Globus pallidus (tissue), 1 donor: ENCODE measurements at places on chromosomes 3 and 15.
A peak's percentile ranks its signal among the peaks of the same experiment; 100 is the strongest.

DNA sequence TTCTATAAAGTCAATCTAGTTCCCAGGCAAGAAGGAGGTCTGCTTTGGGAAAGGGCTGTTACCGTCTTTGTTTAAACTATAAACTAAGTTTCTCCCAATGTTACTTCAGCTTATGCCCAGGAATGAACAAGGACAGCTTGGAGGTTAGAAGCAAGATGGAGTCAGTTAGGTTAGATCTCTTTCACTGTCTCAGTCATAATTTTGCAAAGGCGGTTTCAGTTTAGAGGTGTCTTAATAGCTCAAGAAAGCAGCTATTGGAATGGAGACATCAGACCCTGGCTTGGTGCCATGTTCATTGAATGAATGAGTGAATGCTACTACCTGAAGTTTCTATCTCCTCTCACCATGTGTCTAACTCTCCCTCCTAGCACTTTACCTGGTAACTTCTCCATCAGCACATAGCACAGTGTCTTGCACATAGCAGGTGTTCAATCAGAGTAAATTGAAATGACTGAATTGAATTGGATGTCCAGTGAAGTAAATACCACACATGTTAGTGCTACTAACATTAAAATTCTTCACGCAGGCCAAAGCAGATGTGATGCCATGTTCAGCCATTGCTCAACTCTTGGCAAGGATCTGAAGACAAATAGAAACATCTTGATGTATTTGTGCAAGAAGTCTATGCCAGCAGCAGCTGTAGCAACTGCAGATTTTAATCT is 28.2 kb downstream of the CLEC3B start:
- no peak for DNase-seq

DNA sequence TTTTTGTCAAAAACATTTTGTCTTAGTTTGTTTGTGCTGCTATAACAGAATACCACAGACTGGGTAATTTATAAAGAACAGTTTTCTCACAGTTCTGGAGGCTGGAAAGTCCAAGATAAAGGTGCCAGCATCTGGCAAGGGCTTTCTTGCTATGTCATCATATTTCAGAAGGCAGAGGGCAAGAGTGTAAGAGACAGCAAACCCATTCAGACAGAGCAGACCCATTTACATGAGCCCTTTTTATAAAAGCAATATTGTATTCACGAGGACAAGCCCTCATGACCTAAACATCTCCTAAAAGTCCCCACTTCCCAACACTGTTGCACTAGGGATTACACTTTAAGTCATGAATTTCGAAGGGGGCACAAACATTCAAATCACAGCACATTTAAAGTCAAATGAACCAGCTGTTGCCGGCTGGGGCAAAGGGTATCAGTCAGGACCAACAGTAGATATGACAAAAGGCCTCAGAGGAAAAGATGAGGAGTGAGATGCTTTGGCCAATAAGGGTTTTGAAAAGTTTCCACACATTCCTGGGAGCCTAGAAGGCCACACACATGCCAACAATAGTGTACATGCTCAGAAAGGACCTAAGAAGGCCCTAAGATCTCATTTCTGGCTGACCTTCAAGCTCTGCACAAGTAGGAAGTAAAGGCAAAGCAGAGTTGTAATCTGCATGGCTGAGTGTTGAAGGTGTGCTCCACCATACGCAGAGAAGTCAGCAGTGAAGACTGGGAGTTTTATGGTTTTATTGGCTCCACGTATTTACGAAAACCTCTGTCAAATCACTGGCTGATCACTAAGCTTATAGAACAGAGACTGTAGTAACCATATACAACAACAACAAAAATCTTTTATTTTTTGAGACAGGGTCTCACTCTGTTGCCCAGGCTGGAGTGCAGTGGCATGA is 37.9 kb downstream of the UQCC5 start:
- no peak for DNase-seq

DNA sequence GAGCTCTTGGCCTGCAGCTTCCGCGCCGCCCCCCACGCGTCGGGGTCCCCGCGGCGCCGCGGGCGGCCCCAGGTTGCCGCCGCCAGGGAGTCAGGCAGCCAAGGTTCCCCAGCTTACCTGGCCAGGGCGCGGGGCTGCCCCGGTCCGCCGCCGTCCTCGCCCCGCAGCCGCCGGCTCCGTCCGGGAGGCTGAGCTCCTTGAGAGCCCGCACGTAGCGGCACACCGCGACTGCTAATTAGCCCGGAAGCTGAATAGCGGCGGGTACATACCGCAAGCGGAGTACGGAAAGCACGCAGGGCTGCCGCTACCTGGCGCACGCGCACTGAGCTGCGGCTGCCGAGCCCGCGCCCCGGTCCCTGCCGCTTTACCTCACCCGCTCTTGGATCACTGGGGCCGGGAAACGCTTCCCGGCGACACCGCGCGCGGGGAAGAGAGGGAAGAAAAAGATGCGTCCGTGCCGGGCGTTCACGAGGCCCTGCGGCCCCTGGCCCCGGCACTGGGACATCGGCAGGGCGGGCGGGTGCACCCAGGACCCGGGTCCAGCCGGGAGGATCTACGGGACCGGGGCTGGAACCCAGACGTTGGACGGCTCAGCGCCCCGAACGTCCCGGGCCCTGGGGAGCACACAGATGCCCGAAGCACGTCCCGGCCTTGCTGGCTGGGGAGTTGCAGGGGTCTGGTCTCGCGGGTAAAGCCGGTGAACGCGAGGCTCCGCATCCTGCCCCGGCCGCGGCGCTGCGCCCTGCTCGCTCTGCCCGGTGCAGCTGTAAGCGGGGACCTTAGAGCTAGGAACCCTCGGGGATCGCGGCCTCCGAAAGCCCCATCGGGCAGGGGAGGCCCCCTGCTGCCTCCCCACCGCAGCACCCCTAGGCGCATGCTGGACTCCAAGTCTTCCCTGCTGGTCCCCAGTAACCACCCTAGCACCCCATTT is at the start of gene GOLGA8B:
GOLGA8B (minus strand) TSS at position 253 of the 931 bp plus-strand sequence. CDS start 47,739 bp downstream, outside the sequence.
- DNase-seq: peak; percentile 18

GRCh38 chr3:78098367-78098766 is 1058.5 kb downstream of the ROBO2 start:
- DNase-seq: no peak
